Activated CD4-positive, alpha-beta T cell treated with anti-CD3 and anti-CD28 coated beads, Interleukin-2, amount 10 ng/mL, durations not matched to agents 7 days and 5 days (primary cell): ENCODE measurements at places on chromosomes 2 and 18. TPM values are rescaled to one million over a fixed set of nuclear protein-coding genes. Genes with fewer than 3 reads are reported as not detected.

- no peak for DNase-seq
Observed at GRCh38 chr2:143730953-143731260, 601.7 kb downstream of the ARHGAP15 start.

The LBH gene
- 146 TPM for total RNA-seq

GRCh38 chr2:128442891-128443302 lies 124.2 kb upstream of the HS6ST1 start:
- DNase-seq: no peak

GRCh38 chr18:76970770-76971559 lies 148.6 kb downstream of the ZNF236 start:
- DNase-seq: no peak

- DNase-seq: no peak
Observed at GRCh38 chr2:233358335-233358734, 4.0 kb downstream of the DGKD start.

DNA sequence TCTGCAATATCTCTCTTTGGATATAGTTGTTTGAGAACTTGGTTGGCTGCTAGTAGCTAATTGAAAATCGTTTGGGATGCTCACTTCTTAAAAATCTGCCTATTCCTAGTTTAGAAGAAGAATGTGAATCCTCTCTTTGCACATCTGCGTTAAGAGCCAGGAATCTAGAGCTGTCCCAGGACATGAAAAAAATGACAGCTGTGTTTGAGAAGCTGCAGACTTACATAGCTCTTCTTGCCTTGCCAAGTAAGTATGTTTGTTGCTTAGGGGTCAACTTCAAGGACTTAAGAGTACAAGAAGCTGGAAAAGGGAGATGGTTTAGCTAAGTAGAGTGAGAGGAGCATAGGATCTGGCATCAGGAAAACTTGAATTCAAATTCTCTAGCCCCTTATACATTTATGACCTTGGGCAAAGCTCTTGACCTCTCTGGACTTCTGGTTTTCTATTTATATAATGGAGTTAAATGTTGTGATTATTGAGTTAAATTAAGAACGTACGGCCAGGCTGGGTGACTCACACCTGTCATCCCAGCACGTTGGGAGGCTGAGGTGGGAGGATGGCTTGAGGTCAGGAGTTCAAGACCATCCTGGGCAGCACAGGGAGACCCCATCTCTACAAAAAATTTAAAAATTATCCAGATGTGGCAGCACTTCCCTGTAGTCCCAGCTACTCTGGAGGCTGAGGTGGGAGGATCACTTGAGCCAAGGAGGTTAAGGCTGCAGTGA lies 55.2 kb upstream of the STON1 start:
- no peak for DNase-seq

DNA sequence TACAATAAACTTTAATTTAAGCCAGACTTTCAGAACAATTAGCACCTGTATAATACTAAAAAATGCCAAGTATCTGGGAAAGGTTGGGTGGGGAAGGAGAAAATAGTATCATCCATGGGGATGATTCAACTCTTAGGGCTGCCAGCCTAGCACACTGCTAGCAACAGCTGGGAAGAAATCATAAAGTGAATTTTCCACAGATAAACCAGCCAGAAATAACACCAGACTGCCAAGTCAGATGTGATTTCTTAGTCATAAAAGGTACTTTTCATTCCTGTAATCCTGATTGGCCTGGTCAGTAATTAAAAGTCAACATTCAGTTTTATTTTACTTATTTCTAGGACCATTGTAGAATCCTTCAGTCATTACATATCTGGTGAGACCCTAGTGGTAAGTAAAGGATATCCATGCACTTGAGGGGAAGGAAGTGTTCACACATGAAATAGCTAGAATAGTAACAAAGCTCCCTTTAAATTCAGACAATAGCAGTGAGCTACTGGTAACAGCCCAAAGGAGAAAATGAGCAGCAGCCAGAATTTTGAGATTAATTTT lies 59.4 kb downstream of the LIMS1 start:
- DNase-seq: no peak

DNA sequence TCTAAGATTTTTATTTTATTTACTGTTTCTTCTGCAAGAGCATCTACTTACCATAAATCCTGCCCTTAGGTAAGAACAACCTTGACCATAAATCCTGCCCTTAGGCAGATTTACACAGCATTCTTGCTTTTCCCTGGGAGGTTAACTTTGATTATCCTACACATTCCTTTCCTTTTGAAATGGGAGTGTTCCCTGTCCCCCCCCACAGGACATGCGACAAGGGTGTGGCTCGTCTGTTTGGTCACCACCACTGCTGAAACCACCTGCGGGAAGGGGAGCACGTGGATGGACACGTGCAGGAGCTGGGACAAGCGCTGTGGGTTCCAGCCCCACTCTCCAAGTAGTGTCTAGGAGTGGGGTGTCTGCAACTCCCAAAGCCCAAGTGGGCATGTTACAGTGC lies 239.3 kb upstream of the SP5 start:
- no peak for DNase-seq

DNA sequence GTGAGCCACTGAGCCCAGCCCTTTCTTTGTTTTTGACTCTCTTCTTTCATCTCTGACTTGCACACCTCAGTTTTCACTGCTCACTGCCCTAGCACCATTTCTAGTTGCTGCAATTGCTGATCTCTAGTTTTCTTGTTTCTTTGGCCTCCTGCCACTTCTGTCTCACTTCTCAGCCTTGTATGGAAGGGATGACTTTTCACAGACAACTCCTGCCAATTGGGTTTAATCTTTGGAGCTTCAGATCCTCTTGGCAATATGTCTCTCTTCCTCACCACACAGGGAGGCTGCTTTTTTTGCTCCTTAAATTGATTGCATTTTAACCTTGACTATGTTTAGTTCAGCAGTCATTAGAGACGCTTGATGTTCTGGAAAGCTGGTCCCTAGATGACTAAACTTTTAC lies 323.1 kb downstream of the CTNNA2 start:
- no peak for DNase-seq

- DNase-seq: no peak
Observed at GRCh38 chr2:55431982-55432627, 12.4 kb upstream of the CCDC88A start.

DNA sequence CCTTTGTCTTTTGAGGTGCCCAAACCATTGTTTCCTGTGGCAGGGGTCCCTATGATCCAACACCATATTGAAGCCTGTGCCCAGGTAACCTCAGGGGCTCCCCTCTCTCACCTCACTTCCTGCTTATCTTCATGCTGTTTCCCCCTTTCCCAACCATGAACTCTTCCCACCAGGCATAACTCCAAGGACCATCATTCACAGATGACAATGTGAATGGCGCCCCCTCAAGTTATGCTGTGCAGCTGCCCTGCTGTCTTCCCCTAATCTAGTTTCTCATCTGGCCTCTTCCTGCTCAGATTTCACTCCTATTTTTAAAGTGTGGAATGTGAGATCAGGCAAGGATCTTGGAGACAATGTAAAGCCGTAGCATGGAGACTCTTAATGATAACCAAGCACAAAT lies 1.4 kb downstream of the GMPPA start:
- DNase-seq: no peak

- DNase-seq: no peak
Observed at GRCh38 chr2:167987558-167987957, 259.8 kb downstream of the STK39 start.

DNA sequence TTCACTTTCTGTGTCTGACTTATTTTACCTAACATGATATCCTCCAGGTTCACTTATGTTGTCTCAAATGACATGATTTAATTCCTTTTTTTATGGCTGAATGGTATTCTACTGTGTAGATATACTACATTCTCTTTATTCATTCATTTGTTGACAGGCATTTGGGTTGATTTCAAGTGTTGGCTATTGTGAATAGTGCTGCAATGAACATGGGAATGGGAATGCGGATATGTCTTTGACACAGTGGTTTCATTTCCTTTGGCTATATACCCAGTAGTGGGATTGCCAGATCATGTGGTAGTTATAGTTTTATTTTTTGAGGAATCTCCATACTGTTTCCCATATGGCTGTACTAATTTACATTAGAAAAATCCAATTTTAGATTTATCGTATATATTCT lies 195.4 kb upstream of the KLHL14 start:
- no peak for DNase-seq

The IL18R1 gene
- 19.2 TPM for total RNA-seq

DNA sequence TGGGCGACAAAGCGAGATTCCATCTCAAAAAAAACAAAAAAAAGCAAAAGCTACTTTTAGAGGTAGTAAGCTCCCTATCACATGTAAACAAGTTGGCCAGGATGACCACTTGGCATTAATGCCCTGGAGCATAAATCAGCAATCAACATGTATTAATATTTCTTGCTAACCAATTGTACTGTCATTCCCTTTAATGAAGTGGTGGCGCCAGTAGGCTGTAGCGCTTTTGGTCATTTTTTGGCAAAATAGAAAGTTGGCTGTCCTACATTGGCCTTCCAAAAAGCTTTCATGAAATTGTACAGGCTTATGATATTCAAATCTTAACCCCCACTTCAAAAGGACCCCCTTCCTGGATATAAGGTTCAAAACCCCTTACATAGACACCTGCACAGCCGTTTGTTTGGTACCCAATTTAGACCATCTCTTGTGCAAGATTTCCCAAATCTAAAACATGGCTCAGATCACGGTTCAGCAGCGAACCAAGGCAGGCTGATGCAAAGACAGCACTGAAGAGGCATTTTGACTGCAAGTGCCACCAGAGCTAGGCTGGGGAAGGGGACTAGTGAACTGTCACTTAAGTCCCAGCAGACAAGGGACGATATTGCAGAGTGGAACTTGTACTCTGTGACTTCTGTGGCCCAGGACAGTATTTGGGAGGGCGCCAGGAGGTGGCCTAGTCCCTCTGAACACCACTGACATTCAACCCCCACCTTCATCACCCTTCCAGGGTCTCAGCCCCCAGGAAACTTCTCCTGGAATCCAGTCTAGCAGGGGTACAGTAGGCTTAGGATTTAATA lies 31.9 kb downstream of the SMAD7 start:
- no peak for DNase-seq

The PAIP2B gene
- 1.6 TPM for total RNA-seq

The MC5R gene
- not detected for total RNA-seq

The ILKAP gene
- 59.1 TPM for total RNA-seq
